ENCODE measurements at places on chromosomes 16 and 17.

GRCh38 chr17:72624652-72625051, 467.8 kb downstream of the SLC39A11 start:
- no peak for DNase-seq

DNA sequence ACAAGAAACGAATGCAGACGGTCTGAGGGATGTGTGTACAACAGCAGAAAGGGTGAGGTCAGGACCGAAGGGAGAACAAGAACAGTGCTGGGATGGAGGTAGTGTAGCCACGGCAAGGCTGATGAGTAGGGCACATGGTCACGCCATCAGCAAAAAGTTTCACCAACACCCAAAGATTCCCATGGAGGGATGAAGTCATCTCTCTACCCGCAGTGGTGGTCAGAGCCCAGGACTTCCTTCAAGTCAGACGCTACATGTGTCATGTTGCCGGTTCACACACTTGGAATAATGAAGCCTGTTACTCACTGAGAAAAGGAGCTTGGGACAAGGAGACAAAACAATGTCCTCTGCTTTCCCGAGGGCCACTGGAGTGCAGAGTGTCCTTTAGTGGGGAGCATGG, 79.7 kb downstream of the SALL1 start:
- no peak for DNase-seq

GRCh38 chr17:77116371-77116860, 24.4 kb upstream of the SEC14L1 start:
- no peak for DNase-seq

- no peak for DNase-seq
Observed at GRCh38 chr17:60538726-60539125, 12.7 kb upstream of the APPBP2 start.

GRCh38 chr17:39653316-39653661, 11.9 kb upstream of the TCAP start:
- no peak for DNase-seq

Data from stimulated activated CD4-positive, alpha-beta T cell treated with anti-CD3 and anti-CD28 coated beads, Interleukin-1b, Interleukin-23, amount 100 ng/mL, for 1 hour (primary cell).